NCI-H2227 treated with DMSO at 0.1 percent for 48 hours (cell line): ENCODE measurements at places on chromosomes 6 and 20.
A peak's percentile ranks its signal among the peaks of the same experiment; 100 is the strongest.

GRCh38 chr6:110475066-110475653, 1.3 kb downstream of the SLC22A16 start:
- DNase-seq, result no peak

GRCh38 chr6:160987265-160987664, 4.3 kb upstream of the MAP3K4 start:
- DNase-seq, result no peak

DNA sequence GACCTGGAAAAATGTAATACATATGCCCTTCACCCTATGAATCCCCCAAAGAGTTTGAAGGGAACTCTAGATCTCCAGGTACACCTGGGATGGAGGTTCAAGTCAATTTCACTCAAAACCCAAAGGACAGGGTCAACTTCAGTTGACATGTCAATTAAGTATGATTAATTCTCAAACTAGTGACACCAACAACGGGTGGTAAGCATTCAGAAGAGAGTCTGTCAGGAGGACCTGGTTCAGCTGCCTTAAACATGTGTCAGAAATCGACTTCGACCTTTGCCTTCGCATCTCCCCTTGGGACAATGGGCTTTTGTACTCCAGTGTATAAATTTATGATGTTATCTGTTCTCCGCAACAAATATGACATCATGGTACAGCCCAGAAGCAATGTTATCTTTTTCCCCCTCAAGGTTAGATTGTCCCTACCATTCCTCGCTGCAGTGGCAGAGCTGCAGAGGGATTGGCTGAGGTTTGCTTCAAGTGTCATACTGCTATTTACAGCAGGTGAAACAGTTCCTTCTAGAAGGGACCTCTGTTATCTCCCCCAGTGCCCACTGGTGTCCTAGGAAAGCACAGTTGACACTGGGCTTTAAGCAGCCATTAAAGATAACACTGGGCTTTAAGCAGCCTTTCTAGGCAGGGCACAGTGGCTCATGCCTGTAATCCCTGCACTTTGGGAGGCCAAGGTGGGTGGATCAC, 94.7 kb upstream of the SNX9 start:
- no peak for DNase-seq

- no peak for DNase-seq
Measured at GRCh38 chr6:11219400-11219834, 13.1 kb downstream of the NEDD9 start.

- no peak for DNase-seq
Measured at GRCh38 chr6:80530103-80530502, 423.6 kb downstream of the BCKDHB start.

DNA sequence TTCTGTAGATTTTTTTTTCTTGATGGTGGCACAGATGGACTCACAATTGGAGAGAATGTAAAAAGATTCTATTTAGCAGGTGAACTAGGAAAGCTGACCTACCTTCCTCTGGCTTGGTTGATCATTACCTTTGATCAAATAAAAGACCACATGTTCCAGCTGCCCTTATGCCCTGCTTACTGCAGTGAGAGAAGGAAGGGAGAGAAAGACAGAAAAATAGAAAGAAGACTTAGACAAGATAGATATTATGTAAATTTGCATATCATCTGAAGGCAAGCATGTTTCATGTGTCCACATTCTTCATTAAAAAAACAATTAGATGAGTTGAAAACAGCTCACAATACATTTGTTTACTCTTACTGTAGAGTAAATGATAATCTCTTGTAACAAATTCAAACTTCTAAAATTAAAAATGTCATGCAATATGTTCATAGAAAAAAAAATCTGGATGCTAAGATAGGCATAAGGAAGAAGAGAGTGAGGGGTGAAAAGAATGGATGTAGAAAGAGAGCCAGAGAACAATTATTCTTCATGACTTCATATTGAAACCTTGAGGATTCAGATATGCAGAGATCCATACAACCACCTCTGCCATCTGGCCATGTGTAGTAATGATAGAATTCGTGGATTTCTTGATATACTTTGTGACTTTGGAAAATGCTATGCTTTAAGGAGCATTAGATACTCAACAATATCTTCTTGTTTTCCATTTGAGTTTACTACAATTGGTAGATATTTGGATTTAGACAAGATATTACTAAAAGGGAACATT, 71.7 kb downstream of the RFX6 start:
- no peak for DNase-seq

- DNase-seq, result no peak
Measured at GRCh38 chr6:20085817-20086216, 126.5 kb downstream of the MBOAT1 start.

GRCh38 chr6:6978731-6979130, 129.0 kb upstream of the RREB1 start:
- no peak for DNase-seq

DNA sequence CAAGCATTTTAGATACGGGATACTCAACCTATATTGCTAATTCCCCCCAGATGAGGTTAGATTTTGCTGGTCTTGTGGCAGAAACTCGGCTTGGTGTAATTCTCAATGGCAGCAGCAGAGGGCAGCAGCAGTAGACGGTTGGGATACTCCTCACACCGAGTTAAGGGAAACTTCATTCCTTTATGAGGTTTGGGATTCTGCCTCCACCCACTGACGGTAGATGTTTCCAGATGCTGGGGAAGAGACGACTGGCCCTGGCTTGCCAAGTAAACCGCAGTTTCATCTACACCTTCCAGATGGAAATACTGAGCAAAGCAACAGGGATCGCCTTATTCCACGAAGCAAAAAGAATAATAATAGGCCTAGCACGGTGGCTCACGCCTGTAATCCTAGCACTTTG, 8.2 kb upstream of the TBC1D7 start:
- peak; percentile 81 for DNase-seq

- DNase-seq, result no peak
Measured at GRCh38 chr6:31763619-31763940, 1.1 kb downstream of the SAPCD1 start.

GRCh38 chr20:61437280-61438206, 185.5 kb downstream of the CDH4 start:
- DNase-seq, result peak; percentile 87

- DNase-seq, result no peak
Measured at GRCh38 chr20:44773070-44773829, 27.6 kb downstream of the KCNK15 start.

GRCh38 chr20:46488451-46488850, 24.9 kb downstream of the ZNF334 start:
- no peak for DNase-seq

DNA sequence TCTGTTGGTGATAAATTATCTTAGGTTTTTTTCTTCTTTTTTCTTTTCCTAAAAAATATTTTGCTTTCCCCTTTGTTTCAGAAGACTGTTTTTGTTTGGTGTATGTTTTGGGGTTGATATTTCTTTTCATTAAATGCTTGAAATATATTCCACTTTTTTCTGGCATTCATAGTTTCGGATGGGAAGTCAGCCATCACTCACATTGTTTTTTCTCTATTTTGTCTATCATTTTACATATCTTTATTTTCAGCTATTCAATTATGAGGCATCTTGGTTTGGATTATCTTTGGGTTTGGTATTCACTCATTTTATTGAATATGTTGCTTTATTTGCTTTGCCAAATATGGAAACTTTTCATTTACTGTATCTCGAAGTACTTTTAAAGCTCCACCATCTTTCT, 600.5 kb upstream of the EYS start:
- no peak for DNase-seq

DNA sequence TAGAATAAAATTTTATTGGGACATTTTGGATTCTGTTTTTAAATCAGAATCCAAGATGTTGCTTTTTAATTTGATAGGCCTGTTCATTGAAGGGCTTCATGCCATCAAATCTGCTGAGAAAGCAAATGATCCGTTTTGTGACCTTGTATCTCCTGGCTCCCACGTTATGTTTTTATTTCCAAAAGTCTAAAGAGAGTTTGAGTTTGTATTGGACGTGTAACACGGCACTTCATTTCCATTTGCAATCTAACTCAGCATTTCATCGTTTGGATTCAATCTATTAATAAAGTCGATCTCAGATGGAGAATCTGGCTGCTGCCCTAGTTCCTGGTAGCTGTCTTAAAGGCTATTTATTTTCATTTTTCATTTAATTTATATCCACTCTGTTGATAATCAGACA, 17.0 kb downstream of the KIF25 start:
- DNase-seq, result no peak

GRCh38 chr6:143396497-143397226, 53.8 kb downstream of the ADAT2 start:
- no peak for DNase-seq

DNA sequence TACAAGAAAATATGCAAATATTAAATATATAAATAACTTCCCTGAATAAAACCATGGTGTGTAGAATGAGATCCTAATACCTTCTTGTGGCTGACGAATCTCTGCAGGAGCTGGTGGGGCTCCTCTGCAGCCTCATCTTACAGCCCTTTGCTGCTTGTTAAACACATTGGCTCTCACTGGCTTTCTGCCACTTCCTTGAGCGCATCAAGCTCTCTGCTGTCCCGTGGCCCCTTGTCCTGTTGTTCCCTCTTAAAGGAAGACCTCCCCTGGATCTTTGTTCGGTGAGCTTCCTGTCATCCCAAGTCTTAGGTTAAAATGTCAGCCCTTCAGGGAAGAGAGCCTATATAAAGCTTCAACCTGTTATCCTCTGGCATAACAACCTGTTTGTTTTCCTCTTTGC, 519.6 kb downstream of the DOK5 start:
- no peak for DNase-seq

DNA sequence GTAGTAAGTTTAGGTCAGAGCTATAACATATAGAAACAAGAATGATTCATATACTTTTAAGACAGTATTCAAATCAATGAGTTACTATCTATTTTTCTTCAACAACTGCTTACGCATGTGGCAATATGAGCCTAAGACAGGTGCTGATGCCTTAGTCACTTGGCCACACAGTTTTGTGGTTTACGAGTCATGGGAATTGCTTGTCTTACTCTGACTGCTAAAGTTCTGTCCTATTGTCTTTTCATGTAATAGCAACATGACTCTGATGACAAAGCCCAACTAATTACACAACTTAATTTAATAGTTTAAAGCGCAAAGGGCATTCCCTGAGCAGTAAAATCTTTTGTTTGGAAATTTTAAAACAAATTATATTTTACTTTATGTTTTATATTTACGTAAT, 159.3 kb upstream of the CENPW start:
- DNase-seq, result no peak

- no peak for DNase-seq
Measured at GRCh38 chr6:149897015-149897697, 757 bp downstream of the RAET1E start.
